Fibroblast of mammary gland (primary cell): ENCODE measurements at places on chromosomes 5 and 9.

GRCh38 chr9:15513335-15513734 is 2.6 kb upstream of the PSIP1 start:
- peak; percentile 27 for DNase-seq

DNA sequence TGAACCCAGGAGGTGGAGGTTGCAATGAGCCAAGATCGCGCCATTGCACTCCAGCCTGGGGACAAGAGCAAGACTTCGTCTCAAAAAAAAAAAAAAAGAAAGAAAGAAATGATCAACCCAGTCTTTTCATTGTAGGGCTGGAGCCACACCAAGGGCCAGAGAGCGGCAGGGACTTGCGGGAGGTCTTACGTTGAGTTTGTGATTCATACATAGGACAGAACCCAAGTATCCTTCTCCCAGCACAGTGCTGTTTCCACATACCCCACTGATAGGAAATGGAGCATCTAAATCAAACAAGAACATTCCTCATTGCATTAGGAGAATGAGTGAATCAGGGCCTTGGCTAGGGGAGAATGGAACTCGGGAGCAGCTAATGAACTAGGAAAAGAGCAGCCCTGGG is 3.5 kb upstream of the TNIP1 start:
- DNase-seq = peak; percentile 75

GRCh38 chr9:84296146-84296843 is 44.3 kb downstream of the SLC28A3 start:
- peak; percentile 73 for DNase-seq

GRCh38 chr9:128341435-128341849 is 1.1 kb downstream of the SLC27A4 start:
- DNase-seq = peak; percentile 73

- DNase-seq = no peak
These were observed 171.3 kb downstream of the RGS3 start for GRCh38 chr9:113634596-113635515.

DNA sequence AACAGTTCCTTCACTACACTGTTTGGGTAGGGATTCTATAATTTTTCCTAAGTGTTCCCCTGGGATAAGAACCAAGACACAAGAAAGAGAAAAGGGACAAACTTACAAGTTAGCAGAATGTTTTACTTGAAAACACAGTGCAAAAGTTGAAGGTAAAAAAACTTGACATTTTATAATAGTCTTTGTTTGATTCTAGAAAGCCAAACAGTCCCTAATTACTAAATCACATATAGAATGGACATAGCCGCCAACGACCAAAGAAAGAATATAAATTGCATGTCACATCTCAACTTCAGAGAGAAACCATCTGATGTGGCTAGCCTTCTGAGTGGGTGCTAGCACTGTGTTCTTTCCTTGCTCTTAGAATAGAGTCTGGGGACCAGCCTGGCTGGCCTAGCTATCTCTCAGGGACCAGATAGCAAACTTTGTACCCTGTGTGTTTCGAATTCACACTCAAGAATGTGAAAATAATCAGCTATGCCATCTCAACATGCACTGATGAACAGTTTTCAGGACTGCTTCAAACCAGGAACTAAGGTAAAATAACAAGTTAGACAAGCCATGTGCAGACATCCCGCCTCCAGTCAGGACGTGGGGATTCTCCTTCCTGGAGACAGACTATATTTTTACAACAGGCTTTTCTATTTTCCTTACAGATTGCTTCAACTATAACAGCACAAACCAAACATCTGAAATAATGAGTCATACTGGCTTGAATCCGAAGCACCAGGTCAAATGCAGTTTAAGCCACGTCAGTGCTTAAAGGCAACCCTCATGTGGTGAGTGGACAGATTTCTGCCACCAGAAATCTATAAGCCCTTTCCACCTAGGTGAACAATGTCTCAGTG is 53.7 kb downstream of the LHFPL2 start:
- DNase-seq = peak; percentile 99

DNA sequence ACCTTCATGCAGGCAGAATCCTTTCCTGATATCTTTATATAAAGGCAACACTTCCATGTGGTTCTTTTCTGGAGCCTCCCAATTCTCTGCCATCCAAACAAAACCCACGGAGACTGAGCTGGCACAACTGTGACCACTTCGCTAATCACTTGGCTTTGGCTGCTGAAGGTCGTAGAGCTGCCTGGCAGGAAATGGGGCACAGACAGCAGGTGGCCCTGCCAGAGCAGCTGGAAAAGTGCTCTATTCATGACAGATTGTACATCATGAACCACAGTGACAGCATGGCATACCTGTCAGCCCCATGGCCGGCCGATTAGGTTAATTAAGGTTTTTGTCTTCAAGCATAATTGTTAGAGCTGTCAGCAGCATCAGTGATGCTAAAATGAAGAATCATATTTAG is 141.9 kb upstream of the ANKRD55 start:
- no peak for DNase-seq

GRCh38 chr5:151157426-151158286 is at the start of gene ANXA6:
Gene ANXA6, minus strand, starts transcription at chr5:151157779. Its CDS starts 9,878 bp downstream, at chr5:151147901.
- peak; percentile 70 for DNase-seq

DNA sequence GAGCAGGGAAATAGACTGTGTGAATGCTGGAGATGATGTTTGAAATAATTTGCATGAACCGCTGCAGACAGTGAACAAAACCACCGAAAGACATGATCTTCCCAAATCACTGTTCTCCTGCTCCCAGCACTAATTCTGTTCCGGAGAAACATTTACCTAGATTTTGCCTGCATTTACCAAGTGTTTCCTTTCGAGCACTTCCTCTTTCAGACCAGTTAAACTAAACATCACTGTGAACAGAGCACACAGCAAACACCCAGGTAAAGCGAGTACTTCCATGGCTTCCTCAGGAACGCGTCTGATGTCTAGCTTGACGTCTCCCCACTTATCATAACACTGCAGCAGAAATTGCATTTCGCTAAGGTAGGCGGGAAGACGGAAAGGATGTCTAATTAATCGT is 45.1 kb upstream of the PTCH1 start:
- no peak for DNase-seq

- peak; percentile 30 for DNase-seq
These were observed 597 bp upstream of the TMEM250 start for GRCh38 chr9:136119061-136119882.

DNA sequence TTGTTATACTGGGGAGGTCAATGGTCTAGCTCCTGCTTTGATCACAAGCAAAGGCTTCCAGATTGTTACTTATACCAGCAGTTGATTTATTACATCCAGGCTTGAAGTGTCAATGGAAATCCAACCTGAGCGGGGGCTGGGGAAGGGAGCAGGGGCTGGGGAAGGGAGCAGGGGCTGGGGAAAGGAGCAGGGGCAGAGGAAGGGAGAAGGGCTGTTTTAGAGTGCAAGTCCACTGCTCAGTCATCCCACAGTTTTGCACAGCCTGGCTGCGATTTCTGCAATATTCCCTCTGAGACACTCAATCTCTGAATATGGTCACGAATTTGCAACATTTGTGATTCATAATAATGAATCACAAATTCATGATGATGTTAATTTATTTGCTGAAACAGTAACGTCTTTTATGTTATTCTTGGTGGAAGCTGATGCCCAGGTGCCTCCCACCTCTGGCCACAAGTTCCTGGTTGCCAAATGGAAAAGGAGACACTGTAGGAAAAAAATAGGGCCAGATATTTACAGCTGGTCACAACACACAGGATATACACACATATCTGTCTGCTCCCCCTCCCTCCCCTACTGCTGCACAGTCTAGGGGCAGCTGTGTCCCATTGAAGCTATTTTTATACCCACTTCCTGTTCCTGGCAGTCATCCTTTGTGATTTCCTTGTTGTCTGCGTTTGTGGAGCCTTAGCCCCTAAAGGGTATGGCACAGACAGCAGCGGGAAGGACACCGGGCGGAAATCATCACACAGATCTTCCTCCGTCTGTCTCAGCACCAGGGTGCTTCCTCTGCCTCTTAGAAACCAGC is 325.1 kb downstream of the GADD45G start:
- peak; percentile 79 for DNase-seq

DNA sequence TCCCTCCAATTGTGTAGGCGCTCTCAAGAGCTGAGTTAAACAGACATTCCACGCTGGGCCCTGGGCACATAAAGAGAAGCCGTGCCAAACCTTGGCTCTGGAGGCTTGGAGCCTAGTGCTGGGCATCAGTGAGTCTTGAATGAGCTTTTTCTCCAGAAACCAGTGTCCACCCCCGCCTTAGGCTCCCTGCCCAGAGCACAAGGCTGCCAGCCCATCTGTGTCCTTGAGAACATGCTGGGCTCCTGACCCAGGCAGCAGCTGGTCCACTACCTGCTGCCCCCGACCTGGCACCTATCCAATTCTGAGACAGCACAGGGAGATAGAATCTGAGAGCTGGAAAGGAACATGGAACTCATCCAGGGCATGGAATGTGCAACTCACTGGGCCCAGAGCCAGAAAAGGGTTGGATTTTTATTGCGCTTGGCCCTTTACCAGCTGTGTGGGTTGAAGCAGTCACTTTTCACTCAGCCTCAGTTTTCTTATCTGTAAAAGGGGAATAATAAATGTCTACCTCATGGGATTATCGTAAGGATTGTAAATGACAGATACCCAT is 92.4 kb upstream of the CPLX2 start:
- DNase-seq = peak; percentile 6

DNA sequence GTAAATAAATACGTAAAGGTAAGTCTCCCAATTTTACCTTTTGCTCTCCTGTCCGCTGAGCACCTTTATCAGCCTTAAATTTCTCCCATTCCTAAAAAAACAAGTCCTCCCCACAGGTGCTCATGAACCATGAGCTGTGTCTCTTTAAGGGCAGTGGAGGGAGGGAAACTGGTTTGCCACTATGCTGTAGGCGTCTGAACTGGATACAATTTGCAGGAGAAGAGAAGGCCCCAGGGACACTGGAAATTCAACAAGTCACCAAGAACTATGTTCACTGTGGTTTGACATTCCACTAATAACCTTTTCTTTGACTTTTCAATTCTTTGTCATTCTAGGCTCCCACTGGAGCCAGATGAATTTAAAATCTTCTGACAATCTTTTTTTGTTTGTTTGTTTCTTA is 72.2 kb downstream of the LHFPL2 start:
- DNase-seq = peak; percentile 44

DNA sequence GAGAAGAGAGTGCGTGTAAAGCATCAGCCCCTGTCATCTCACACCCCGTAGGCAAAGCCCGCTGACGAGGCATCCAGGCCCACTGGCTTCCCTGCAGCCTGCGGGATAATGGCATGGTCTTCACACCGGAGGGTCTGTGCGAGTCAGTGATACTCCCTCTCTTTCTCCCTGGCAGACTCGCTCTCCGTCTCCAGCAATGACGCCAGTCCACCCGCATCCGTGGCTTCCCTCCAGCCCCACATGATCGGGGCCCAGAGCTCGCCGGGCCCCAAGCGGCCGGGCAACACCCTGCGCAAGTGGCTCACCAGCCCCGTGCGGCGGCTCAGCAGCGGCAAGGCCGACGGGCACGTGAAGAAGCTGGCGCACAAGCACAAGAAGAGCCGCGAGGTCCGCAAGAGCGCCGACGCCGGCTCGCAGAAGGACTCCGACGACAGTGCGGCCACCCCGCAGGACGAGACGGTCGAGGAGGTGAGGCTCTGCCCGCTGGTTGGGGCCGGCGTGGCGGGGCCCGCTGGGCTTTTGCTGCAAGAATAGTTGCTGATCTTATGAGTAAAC is 120.7 kb upstream of the OTULINL start:
- peak; percentile 66 for DNase-seq

DNA sequence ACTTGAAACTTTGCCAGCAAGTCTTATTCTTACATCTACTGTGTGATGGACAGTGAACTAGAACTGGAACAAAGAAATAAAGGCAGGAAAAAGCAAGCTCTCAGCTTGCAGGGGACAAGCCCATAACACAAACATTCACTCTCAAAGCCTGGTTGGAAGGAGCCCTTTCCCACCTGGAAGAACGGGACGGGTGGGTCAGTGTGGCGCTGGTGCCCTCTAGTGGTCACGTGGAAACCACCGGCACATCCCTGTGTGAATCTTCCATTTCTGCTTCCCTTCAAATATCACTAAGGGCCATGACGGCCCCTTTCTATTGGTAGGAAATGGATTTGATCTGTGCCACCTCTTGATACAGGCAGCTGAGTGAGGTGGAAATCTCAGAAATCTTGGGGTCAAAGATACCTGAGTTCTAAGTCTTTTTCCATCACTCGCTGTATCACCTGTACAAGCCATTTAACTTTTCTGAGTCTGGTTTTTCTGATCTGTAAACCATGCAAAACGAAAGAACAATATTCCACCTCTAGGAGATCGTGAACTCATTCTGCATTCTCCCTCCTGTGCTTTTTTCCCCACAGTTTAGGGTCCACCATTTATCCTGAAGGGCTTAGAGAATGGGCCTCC is 211.6 kb downstream of the MSX2 start:
- peak; percentile 62 for DNase-seq

DNA sequence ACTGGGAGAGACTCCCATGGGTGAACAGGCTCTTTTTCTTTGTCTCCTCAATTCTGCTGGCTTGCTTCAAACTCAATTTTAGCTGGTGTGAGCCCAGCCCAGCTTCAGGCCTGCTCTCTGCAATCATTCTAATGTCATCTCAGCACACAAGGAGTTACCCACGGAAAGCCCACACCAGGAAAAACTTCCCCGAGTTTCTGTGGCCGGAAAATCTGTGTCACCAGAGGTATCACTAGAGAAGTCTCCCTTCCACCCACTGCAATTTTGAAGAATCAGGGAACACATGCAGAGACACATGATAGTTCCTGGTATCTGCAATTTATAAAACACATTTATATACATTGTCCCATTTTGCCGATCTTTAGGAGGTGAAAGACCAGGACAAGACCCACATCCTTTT is 13.5 kb upstream of the NDFIP1 start:
- no peak for DNase-seq

DNA sequence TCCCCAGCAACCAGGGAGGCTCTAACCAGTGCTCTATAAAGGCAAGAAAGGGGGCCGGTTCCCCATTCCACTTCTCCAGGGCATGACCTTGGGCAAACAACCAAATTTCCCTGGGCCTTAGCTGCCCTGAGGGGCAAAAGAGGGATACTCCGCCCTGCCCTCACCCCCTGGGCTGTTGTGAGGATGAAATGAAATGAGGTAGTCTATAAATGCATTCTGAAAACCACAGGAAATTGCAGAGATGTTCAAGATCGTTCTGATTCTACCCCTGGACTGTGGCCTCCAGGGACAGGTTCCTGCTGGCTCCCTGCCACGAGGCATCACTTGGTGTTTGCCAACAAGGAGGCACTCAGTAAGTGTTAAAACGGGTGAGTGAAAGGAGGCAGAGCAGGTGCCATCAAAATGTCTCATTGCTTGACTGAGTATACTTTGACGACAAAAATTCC is 5.7 kb downstream of the RAPGEF1 start:
- DNase-seq = no peak

- no peak for DNase-seq
These were observed 2.4 kb downstream of the ZNF483 start for GRCh38 chr9:111527347-111527746.

- DNase-seq = no peak
These were observed 16.5 kb downstream of the SH3TC2 start for GRCh38 chr5:149046196-149046829.

DNA sequence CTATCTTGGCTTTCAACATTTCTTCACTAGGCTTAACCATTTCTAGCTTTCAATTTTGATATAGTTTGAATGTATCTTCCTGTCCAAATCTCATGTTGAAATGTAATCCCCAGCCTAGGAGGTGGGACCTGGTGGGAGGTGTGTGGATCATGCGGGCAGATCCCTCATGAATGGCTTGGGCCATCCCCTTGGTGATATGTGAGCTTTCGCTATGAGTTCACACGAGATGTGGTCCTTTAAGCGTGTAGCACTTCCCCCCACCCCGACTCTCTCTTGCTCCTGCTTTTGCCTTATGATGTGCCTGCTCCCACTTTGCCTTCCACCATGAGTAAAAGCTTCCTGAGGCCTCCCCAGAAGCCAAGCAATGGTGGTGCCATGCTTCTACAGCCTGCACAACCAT is 40.6 kb downstream of the PHAX start:
- DNase-seq = no peak

GRCh38 chr5:135643881-135644766 is 65.3 kb upstream of the CXCL14 start:
- DNase-seq = no peak
